ENCODE measurements at places on chromosomes 3 and 15.

GRCh38 chr3:46524008-46524407, 26.2 kb downstream of the RTP3 start:
- DNase-seq: no peak

GRCh38 chr3:168974617-168975403, 688.7 kb downstream of the MECOM start:
- DNase-seq: no peak

GRCh38 chr3:64011685-64012084, 11.6 kb downstream of the PSMD6 start:
- DNase-seq: no peak

GRCh38 chr15:78007211-78007931, 70.1 kb downstream of the TBC1D2B start:
- no peak for DNase-seq

DNA sequence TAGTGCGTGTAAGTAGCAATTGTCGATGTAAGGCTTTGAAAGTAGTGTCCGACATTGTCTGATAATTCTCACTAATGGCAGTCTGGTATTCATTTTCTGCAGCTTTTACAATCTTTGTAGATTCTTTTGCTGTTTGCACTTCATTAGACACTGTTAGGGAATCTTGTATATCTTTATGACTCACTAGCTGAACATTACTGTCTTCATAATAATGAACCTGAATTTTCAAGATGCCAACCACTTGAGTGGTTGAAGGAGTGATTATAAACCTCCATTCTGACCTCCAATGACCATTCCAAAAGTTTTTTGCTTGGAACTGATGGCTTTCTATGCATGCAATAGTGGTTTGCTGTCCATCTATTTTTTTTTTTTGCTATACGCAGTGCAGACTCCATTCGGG, 76.4 kb upstream of the MFGE8 start:
- no peak for DNase-seq

DNA sequence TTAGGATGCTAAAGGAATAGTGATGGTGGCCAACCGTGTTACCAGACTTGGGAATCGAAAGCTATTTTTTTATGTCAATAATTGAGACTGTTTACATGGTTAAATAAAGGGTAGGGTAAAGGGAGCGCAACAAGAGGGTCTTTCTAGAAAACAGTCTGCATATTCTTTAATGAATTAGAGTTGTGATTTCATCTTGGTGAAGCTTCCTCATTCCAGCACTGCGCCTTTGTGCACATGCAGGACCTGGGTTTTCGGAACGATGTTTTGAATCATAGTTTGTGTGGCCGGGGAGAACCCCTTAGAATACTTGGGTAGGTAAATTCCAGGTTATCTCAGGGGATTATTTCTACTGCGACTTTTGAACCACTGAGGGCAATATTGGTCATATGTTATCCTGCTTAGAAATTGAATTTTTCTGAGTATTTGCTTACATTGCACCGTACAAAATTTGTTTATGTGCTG, 1.3 kb downstream of the PIK3CA start:
- DNase-seq: no peak

- no peak for DNase-seq
These were observed 10.6 kb downstream of the TTC21A start for GRCh38 chr3:39118079-39118478.

GRCh38 chr3:19149368-19149767, 1.1 kb downstream of the KCNH8 start:
- no peak for DNase-seq

GRCh38 chr15:85584872-85585271, 204.5 kb downstream of the AKAP13 start:
- no peak for DNase-seq

- DNase-seq: no peak
These were observed 119.9 kb upstream of the ATP2B2 start for GRCh38 chr3:10625323-10625722.

GRCh38 chr3:172170841-172171240, 131.5 kb downstream of the FNDC3B start:
- DNase-seq: no peak

DNA sequence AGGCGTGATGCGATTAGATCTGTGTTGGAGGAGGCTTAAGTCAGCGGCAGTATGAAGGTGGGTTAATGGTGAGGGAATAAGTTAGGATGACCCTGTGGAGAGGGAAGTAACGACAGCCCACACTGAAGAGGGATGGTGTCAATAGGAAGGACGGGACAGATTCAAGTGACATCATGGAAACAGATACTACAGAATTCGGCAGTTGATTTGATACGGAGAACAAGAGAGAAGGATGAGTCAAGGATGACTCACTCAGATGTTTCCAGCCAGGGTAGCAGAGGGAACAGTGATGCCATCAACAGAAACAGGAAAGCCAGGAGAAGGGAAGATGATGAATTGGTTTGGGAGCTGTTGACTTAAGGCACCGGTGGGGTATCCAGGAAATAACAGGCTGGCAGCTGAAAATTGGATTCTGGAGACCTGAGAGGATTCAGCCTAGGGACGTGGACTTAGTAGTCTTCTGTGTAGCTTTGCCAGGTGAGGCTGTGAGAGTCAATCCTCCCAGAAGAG, 38.0 kb downstream of the SHC4 start:
- no peak for DNase-seq

- DNase-seq: no peak
These were observed 17.2 kb downstream of the SPTBN5 start for GRCh38 chr15:41876689-41877088.

DNA sequence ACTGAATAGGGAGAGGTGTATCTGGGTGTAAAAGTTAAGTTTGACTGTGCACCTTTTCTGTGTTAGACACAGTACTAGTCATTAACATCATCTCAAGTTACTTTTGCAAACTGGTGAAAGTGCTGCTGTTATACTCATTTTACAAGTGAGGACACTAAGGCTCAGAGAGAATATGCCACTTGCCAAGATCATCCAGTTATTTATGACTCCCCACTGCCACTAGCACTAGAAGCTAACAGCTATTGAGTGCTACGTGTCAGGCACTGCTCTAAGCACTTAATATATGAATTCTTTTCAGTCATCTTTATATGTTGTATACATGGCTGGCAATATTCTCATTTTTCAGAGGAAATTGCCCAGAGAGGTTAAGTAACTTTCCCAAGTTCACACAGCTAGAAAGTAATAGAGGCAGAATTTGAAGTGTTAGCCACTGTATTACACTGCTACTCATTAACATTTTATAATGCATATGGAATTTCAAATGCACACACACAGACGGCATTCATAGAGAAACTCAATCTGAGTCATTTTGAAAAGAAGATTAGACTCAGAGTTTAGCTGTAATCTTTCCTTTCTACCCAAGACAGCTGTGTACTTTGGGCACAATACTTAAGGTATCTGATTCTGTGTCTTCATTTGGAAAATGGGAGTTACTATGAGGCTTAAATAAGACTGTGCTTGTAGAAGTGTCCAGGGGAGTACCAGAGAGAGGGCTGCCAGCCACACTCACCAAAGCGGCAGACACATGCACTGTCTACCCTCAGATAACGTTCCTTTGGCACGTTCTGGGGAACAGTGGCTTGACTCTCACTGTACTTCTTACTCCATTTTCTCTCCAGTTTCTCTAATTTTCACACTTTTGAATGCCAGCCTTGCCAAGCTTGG, 1.3 kb upstream of the MASP1 start:
- no peak for DNase-seq

GRCh38 chr3:114827495-114827894, 319.6 kb downstream of the ZBTB20 start:
- no peak for DNase-seq

- no peak for DNase-seq
These were observed 16.3 kb upstream of the TRAT1 start for GRCh38 chr3:108806316-108806715.

- DNase-seq: no peak
These were observed 1.1 kb downstream of the HDGFL3 start for GRCh38 chr15:83206526-83207008.

DNA sequence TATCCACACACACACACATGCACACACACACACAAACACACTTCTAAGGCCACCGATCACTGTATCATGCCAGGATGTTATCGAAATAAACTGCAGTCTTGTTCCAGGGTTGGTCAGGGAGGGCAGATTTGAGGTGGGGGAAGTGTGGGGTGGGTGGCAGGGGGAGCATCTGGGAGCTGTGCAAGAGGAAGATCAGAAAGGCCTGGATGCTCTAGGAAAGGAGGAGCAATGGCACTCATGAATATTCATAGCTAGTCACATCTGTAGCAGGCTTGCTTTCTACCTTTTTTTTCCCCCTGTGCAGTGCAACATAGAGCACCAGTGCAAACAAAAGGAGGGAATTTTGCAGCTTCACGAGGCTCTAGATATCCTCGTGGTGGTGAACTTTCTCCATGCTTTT, 84.9 kb downstream of the MEIS2 start:
- DNase-seq: no peak

DNA sequence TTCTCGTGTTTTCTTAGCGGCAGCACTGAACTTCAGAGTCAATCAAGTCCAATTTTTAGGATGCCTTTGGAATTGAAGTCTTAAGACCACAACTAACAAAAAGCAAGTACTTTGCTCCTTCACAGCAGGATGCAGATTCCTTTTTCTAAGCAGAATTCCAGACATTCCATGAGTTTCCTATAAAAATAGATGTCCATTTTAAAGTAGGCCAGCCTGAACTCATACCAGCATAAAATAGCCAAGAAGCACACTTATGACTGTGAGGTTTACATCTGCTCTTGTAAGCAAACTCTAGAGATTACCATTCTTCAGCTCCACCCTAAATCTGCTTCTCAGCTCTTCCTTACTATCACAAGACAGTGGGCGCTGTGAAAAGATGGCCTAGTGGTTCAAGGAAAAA, 85.8 kb downstream of the THBS1 start:
- no peak for DNase-seq

DNA sequence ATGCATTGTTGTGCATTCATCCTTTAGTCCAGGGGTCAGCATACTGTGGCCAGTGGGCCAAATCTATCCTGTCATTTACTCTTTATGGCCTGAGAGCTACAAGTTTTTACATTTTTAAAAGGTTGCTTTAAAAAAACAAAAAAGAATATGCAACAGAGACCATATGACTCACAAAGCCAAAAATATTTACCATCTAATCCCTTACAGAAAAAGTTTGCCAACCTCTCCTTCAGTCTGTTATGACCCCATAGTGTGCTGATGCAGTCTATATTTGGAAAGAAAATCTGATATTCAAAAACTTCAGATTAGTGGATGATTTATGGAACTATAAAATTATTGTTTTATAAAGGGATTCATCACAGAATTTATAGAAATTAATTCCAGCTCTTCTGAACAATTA, 237.5 kb upstream of the IL12A start:
- no peak for DNase-seq

DNA sequence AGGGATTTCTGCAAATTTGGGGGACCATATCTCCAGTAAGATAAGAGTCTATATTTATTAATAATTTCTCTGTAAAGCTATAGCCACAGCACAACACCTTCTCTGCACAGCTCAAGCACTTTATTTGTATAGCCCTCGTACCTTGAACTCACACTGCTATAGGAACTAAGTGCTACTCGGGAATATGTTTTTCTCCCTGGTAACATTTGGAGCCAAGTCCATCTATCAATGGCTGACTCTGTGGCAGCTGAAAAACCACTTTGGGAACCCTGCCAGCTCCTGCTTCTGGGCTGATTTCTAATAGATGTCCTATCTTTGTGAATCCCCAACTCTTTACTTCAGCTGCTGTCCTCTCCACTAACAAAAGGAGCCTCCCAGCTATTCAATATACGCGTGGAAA, 298.5 kb downstream of the GBE1 start:
- DNase-seq: no peak

- no peak for DNase-seq
These were observed 38.2 kb downstream of the FEZF2 start for GRCh38 chr3:62335196-62335595.

GRCh38 chr3:69248436-69248835, 126.0 kb upstream of the LMOD3 start:
- DNase-seq: no peak

DNA sequence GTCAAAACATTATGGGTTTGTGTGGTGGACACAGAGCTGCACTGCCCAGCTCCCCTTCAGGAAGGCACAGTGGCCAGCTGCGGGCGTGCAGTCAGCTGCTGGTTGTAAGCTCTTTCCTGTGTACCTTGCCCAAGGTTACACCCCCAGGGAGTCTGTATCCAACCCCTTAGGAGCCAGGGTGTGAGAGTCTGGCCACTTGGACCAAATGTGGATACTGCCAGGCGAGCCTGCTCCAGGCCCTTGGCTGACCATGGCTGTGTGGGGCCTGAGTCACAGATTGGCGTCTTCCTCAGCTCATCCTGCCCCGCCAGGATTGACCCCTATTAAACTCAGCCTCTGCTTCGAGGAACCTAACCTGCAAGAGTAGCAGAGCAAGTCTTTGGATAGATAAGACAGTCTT, 56.9 kb downstream of the ABHD5 start:
- DNase-seq: no peak

GRCh38 chr15:60265057-60265456, 132.7 kb downstream of the ANXA2 start:
- DNase-seq: no peak

DNA sequence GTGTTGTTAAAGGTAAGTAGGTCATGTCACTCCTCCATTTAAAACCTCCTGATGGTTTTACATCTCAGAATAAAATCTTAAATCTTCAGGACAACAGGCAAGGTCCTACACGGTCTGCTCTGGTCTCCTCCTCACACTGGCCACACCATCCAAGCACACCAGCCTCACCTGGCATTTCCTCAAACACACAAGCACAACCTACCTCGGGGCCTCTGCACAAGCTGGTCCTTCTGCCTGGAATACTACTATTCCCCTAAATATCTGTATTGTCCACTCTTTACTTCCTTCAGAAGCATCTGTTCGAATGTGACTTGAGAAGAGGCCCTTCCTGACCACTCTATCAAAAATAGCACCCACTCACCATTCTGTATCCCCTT, 1.8 kb downstream of the GORASP1 start:
- DNase-seq: no peak

- peak; percentile 42 for DNase-seq
These were observed 596 bp downstream of the PRKAR2A start for GRCh38 chr3:48847053-48847503.

Measured in omental fat pad (tissue), 4 donors.